Fibroblast of the aortic adventitia (primary cell): ENCODE measurements at places on chromosomes 5 and 9.

- no peak for DNase-seq
Measured at GRCh38 chr9:16150938-16151650, 598.3 kb downstream of the CCDC171 start.

DNA sequence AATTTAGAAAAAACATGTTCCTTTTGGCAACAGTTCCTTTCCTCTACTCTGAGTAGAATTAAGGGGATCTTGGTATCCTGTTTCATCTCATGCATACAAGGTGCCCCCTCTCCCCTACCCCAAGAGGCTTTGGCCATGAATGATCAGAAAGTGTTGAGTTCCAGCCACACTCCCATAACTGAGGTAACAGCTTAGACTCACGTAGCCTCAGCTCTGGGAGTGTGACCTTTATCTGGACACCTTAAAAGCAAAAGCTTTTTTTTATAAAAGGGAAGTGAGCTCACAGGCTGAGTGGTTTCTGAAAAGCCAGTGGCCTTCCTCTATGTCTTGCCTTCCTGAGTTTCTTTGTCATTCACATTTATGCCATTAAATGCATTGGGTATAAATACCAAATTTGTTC lies 900 bp upstream of the HAVCR2 start:
- no peak for DNase-seq

DNA sequence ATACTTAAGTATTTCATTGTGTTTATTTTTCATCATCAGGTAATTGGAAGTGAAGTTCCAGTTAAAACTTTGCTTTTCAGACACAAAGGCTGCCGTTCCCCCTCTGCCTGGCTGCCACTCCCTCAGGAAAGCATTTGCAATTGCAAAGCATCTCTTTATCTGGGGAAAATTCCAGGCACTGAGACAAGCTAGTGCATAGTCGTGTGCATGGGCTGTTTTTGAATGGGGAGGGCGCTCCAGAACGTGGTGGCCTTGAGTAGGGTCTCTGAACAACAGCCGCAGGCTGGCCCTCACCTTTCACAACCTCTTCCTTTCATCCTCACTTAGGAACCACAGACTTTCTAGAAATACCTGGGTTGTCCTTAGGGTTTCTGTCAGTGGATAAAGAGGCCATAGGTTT lies 285.1 kb upstream of the ADAMTS16 start:
- DNase-seq = no peak

DNA sequence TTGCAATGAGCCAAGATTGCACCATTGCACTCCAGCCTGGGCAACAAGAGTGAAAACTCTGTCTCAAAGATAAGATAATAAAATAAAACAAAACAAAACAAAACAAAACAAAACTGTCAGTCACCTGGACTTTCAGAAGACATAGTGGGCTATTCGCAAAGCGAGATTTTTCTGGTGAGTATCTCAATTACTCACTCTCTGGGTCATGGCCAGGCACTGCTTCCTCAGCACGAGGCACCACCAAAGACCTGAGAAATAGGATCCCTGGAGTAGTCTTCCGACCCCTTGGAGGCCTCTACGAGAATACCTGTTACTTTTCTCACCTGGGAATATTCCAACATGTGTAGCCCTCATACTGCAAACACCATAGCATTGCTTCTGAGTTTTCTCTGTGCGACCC lies 201.7 kb upstream of the ZNF618 start:
- peak; percentile 84 for DNase-seq

- no peak for DNase-seq
Measured at GRCh38 chr5:93598091-93599000, 15.3 kb downstream of the NR2F1 start.
